ENCODE measurements at places on chromosomes 7 and 10.
A peak's percentile ranks its signal among the peaks of the same experiment; 100 is the strongest.

DNA sequence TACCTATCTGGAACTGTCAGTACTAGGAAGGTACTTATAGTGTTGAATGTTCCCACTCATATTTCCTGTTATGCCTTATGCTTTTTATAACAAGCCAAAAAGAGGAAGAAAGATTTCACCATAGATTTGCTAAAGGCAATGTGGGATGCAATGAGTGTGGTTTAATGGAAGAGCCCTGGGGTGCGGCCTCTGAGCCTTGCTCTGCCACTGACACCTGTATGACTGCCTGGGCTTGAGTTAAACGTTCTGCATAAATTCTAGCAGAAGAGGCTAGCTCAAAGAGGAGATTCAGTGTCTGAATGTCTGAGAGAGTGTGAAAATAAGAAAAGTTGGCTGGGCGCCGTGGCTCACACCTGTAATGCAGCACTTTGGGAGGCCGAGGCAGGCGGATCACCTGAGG lies 143.8 kb downstream of the TPST1 start:
- no peak for DNase-seq

GRCh38 chr7:68971634-68972340 lies 626.5 kb upstream of the AUTS2 start:
- DNase-seq, result no peak

- DNase-seq, result no peak
These were observed 175.4 kb downstream of the MGMT start for GRCh38 chr10:129642427-129642826.

- DNase-seq, result no peak
These were observed 30.3 kb upstream of the ATXN7L1 start for GRCh38 chr7:105906695-105907094.

GRCh38 chr10:121240011-121240410 lies 358.2 kb downstream of the FGFR2 start:
- DNase-seq, result peak; percentile 83

- no peak for DNase-seq
These were observed 69.2 kb upstream of the EFCAB10 start for GRCh38 chr7:105650382-105650970.

GRCh38 chr7:32263611-32264010 lies 193.4 kb upstream of the PDE1C start:
- DNase-seq, result no peak

GRCh38 chr7:75937958-75938786 lies 23.2 kb downstream of the POR start:
- no peak for DNase-seq

DNA sequence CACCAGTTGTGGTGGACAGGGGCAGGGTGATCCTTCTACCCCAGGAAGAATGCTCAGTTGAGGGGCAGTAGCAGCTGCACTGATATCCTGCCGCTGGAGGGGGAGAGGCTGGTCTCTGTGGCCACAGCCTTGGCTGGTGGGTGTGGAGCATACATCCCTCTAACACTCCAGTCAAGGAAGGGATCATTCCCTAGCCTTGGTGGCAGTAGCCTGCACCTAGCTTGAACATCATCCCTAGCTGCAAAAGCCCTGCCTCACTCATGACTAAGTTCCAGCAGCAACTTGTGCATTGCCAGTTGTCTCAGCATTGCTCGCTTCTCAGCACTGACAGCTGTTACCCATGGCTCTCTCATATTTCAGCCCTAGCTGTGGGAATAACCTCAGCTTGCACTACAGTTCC lies 688.9 kb upstream of the POT1 start:
- no peak for DNase-seq

DNA sequence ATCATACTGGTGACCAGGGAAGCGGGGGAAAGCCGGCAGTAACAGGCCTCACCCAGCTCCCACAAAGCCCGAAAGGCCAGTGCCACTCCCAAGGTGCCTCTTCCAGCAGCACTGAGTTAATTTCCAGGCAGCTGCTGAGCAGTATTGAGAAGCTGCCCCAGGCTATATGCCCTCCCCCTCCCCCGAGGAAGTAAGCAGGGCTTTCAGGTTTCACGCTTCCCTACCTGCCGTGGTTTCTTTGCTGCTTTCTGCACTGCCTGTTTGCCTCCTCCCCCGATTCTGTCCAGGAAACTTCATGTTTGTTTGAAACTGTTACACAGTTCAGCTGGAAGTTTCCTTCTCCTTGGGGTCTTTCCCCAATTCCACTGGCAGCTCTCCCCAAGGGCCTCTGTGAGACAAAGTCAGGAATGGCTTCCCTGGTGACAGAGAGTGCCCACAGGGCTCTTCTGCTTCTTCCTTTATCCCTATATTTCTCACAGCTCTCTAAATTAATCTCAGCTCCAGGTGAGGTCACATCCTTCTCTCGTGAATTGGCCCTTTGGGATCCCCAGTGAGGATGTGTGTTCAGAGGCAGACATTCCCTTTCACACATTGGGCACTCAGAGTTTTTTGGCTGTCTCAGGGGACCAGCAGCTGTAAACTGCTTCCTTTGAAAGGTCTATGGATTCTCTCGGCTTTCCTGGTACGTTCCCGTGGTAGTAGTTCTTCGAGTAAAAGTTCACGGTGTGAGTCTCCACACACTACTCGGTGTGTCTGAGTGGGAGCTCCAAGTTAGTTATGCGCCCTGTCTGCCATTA lies 19.4 kb downstream of the C1GALT1 start:
- DNase-seq, result peak; percentile 53

GRCh38 chr7:116525298-116525912 lies 569 bp downstream of the CAV1 start:
- DNase-seq, result peak; percentile 31

DNA sequence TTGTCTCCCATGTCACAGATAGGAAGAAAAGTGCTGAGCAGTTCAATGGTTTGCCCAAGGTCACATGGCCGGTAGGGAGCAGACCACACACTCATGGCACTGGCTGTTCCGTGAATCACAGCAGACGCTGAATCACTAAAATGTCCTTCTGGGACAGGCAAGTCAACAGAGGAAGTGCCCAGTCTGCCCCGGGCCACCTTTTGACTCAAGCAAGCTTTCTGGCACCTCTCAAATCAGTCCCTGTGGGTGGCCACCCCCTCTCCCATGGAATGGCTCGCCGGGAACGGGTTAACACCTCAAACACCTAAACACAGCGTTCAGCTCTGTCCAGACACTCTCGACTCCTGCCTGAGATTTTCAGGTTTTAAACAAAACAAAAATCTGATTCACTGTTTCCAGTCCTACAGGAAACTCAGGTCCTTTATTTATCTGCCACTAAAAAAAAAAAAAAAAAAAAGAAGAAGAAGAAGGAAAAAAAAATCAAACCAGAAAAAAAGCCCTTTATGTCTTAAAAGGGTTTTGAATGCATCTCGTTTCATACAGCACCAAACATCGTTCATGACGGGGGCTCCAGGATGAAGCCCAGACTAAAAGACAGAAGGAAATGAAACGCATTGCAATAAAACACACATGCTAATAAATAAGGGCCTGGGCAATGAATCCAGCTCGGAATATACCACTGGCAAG lies 15.5 kb downstream of the CARD11 start:
- DNase-seq, result no peak

DNA sequence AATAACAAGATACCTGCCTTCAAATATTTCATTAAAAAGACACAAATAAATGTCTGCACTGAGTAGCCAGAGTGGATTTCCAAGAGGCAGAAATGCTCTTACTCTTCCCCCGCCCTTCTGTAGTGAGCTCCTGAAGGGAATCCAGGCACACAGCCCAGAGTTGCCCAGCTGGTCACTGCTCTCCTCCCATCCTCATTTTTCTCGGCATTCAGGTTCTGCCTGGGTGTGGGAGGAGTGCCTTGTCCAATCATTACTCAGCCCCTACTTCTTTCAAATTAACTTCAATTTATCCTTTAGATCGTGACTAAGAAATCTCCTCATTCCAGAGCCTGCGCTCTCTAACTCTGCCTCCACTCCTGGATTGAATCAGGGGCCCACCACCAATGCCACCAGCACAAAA lies 12.2 kb downstream of the CCDC6 start:
- DNase-seq, result peak; percentile 59

DNA sequence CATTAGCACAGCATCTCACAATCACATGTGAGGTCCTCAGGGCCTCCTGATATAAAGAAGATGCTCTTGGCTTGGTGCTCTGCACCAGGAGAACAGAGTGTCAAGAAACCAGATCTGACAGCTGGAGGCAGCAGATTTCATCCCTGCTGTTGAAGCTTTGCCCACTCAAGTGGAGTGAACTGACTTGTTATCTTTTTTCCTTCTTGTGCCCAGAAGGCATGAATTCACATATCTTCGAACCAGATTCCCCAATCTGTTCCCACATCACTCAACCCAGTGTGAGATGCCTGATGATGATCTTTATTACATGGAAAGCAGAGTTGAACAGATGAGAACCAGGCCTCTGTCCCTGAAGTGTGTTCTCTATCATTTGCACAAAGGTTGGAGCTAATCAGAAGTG lies 521.0 kb downstream of the SORCS1 start:
- DNase-seq, result no peak

GRCh38 chr10:119306514-119306951 lies 99.2 kb downstream of the GRK5 start:
- peak; percentile 62 for DNase-seq

DNA sequence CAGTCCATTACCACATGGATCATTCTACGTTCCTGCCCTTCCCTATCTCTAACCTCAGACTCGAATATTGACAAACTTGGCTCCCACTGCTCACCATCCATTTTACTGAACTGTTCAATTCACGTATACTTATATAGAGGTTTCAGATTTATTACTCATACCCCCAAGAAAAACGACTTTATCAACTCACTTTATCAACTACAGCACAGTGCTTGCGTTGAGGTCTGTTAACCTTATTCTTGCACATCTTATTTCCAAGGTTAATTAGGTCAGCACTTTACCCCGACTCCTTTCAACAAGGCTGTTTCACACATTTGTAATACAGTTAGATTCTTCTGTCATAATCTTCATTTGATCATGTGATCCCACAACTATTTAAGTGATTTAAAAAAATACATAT lies 162.3 kb upstream of the AHR start:
- DNase-seq, result no peak

DNA sequence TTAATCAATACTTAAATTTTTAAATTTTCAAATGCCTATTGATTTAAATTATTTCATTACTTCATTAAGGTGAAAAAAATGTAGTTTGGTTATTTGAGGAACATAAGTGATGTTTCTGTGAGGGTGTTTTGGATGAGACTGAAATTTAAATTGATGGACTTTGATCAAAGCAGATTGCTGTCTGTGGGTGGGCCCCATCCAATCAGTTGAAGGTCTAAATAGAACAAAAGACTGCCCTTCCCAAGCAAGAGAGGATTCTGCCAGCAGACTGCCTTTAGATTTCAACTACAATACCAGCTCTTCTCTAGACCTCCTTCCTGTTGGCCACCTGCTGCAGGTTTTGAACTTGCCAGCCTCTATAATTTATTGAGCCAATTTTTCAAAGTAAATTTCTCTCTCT lies 14.5 kb upstream of the GPR37 start:
- DNase-seq, result no peak

GRCh38 chr7:47690902-47691558 lies 109.1 kb upstream of the TNS3 start:
- no peak for DNase-seq

DNA sequence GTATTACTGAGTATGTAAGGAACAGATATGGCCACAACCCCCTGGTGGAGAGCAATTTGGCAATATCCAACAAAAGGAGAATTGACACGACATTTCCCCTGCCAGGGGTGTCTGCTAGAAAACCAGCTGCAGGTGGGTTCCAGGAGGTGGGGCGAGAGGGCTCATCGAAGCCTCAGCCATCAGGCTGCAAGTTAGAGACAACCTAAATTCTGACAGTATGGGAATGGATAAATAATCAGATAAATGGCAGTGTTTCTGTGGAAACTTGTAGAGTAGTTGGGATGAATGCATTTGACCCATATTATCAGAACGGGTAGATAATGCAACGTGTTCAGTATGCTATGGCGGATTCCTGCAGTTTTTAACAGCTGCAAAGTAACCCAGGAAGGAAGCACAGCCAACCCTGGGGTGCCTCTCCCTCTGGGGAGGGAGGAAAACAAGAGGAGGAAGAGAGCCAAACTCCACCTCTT lies 3.5 kb downstream of the TMEM273 start:
- no peak for DNase-seq

GRCh38 chr10:109837384-109837783 lies 85.9 kb downstream of the XPNPEP1 start:
- DNase-seq, result no peak

- no peak for DNase-seq
These were observed 196.1 kb upstream of the SVIL start for GRCh38 chr10:29830531-29831512.

- no peak for DNase-seq
These were observed 10.4 kb downstream of the NEUROG3 start for GRCh38 chr10:69562731-69563254.

DNA sequence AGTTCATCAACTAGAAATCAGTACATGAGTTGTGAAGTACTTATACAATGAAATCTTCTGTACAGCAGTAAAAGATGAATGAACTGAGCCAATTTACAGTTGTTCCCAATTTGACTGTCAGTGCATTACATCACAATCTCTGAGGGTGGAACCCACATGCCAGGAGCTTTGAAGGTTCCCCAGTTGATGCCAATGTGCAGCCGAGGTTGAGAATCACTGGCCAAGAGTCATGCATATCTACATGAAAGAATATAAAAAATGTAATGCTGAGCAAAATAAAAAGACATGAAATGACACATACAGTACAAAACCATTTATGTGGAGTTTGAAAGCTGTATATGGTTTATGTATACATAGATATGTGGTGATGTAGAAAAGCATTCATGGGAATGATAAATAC lies 22.1 kb upstream of the CCNJ start:
- no peak for DNase-seq

GRCh38 chr7:141113131-141113530 lies 39.3 kb downstream of the TMEM178B start:
- DNase-seq, result no peak

- DNase-seq, result no peak
These were observed 148.8 kb downstream of the CCDC3 start for GRCh38 chr10:12852687-12853086.

DNA sequence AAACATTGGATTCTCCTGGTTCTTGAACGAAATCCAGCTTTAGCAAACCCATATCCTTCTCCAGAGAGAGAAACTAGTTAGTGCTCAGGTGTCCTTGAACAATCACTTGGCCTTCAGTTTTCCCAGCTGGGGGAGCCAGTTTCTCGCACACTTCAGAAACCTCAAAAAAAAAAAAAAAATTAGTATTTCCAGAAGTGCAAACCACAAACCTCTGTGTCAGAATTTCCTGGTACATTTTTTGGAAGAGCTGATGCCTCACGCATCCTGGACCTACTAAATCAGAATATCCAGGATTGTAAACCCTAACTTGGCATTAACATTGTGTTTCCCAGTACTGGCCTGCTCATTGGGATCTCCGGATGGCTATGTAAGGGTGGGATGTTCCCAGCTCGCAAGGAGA lies 143.4 kb upstream of the EGR2 start:
- no peak for DNase-seq

- no peak for DNase-seq
These were observed 67.2 kb upstream of the LRGUK start for GRCh38 chr7:134059921-134060320.

GRCh38 chr10:13338390-13339110 lies 9.5 kb downstream of the SEPHS1 start:
- DNase-seq, result peak; percentile 26

- no peak for DNase-seq
These were observed 28.9 kb upstream of the NPY start for GRCh38 chr7:24255139-24255538.

GRCh38 chr10:48251152-48251524 lies 23.4 kb downstream of the FRMPD2 start:
- DNase-seq, result no peak
